ENCODE measurements at places on chromosomes 1 and 21.

DNA sequence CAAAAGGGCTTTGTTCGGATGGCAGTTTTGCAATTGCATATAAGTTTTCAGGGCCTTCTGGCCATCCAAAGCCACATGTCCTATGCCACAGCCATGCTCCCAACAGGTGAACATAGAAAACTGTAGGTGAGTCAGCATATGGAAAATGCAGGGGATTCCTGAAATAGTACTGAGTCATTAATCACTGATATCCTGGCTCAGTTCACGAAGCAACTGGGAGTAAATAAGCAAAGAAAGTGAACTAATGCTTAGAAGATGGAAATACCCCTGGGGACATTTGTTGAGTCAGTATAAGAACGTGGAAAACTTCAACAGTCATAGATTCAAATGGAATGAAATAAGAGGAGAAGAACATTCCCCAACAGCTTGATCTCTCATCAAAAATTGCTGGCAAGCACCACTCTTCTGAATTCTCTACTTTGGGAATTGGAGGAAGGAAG lies 148.9 kb upstream of the RUNX1 start:
- DNase-seq, result no peak

DNA sequence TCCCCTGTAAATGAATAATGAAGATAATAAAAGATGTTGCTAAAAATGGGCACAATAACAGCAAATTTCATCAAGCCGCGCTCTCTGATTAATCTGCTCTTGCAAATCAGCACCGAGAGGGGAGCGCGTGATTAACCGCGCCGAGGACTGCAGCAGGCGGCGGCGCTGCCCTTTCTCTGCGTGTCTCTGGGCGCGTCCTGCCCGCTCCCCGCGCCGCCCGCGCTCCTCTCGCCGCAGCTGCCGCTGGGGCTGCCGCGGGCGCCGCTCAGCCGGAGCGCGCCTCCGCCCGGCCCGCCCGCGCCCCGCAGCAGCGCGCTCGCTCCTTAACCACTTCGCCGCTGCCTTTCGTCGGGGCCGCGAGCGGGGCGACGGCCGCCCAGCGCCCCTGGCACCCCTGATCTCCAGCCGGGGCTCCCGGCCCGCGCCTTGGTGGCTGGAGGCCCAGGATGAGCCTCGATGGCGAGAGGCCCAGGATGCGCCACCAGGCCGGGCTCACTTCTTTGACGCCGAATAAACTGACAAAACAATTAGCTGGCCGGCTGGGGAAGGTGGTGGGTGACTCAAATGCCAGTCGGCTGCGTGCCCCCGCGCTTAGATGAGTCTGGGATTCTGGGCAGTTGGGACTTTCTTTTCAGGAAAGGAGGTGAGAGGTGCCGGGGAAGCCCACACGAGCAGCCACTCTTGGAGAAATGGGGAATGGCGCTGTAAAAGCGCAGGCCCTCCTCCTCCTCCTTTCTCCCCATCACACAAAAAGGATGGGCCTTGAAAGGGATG lies 221.4 kb upstream of the PKN2 start:
- no peak for DNase-seq

GRCh38 chr1:99580451-99580850 lies 65.5 kb upstream of the PALMD start:
- DNase-seq, result no peak

DNA sequence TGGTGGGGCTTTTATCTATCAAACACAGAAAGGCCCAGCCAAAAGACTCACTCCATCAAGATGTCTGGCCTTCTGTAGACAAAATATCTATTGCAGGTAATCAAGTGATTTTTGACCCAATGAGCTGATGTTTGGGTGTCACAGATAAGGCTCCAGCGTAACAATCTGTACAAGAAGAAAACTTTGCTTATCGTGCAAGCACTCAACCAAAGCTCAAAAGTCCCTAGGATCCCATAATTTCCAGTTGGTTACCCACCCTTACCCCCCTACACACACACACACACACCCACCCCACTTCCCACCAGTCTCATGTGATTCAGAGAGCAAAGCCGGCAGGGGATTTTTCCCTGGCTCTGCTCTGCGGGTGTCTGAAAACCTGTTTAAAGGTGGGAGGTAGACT lies 5.8 kb downstream of the ITPKB start:
- no peak for DNase-seq

DNA sequence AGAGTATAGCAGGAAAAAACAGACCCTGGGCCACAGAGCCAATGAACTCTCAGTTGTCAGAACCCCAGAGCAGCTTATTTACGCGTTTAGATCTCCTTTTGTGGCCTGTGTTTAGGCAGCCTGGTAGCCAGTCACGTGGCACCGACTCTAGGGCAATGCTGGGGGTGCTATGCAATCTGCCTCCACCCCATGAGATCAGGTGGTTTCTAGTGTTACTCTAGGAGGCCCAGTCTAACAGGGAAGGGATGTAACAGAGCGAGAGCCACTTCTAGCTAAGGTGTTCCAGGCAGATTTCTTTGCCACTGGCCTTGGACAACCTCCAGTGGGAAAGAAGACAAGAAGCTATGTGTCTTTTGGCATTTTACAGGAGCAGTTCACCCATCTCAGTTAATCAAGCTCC lies 12.0 kb upstream of the A3GALT2 start:
- no peak for DNase-seq

DNA sequence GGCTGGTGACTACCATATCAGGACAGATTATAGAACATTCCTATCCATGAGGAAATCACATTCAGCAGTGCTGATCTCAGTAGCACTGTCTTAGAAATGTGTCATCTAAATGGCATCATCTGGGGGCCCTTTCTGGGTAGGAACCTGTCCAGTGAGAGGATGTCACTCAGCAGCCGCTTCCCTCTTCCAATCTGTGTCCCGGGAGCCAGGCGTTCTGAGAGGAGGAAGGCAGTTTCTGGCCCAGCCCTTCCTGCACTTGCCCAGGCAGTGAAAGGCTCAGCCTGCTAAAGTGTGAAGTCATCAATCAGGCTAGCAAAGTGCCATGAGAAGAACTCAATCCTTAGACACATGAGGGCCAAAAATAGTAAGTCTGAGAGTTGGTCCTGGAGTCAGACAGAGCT lies 25.6 kb downstream of the RAB4A start:
- no peak for DNase-seq

DNA sequence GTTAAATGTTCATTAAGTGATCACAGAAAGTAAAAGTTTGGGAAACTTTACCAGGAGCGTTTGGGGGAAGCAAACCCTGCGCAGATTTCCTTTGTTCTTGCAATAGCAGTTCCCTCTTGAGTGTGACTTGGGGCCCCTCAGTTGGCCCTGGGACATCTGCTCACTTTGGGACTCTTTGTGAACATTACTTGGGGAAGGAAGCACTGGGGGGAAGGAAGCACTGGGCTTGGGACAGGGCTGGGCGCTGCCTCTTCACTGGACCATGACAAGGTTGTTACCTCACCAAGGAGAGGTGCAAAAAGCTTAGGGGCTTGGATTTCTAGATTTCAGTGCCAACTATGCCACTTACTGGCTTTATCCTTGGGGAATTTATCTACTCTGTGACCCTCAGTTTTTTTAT lies 63.5 kb downstream of the ETS2 start:
- DNase-seq, result no peak

DNA sequence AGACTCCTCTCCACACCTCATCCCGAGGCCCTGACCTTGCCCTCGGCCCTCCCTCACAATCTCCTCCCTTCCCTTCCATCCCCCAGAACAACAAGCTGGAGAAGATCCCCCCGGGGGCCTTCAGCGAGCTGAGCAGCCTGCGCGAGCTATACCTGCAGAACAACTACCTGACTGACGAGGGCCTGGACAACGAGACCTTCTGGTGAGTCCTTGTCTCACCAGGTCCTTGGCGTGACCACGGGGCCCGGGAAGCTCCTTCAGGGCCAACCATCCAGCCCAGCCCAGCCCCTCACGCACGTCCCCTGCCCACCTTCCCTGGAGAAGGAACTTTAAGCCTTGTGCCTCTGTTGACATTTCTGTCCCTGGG lies 15.6 kb downstream of the PODN start:
- DNase-seq, result no peak

- no peak for DNase-seq
These were observed 17.6 kb downstream of the RNF11 start for GRCh38 chr1:51253691-51254090.

- DNase-seq, result no peak
These were observed 12.8 kb upstream of the ECE1 start for GRCh38 chr1:21302747-21303715.

DNA sequence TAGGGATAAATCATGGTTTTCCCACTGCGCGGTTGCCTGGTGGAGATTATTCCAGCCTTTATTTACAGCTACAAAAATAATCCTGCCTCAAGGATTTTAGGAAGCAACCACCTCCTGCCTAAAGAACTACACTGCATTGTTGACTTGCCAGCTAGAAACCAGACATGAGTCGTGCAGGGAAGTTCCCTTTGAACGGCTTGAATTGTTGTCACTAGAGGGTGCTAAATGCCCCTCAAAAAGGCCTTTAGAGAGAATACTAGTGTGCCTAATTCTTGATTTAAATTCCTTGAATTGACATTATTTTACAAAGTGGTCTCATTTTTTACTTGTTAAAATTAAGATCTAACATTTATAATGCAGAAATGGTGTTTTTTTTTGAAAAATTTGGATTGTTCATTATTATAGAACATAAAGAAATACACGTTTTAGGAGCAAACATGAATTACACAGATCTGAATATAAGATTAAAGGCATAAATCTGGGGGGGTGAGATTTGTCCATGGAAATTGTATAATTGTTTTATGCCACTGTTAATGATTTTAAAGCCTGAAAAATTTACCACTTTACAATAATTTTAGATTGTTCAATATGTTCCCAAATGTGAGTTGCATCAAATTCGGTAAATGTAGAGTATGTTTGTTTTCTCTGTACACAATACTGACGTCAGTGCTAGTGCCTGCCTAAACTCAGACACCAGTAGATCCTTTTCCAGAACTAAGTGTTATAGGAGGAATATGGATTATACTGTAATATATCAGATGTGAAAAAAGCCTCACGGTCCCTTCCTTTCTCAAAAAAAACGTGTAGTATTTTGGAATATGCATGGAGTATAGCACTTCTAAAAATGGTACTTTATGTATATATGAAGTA lies 7.6 kb upstream of the ERG start:
- peak; percentile 26 for DNase-seq

GRCh38 chr1:63498106-63498505 lies 24.9 kb downstream of the ITGB3BP start:
- no peak for DNase-seq

DNA sequence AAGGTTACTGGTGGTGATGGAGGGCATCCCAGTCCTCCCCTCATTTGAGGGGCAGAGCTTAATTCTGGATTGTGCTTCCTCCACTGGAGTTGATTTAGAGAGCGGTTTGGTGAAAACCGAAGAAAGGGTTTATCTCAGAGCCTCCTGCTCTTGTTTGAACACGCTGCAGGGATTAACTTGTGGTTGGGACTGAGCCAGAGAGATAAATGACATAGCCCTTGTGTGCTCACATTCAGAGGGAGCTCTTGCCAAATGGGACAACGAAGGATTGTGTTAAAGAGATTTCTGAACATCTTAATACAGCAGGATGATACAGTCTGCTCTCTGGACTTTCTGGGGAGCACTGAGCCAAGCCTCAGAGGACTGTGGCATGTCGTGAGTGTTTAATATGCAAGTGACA lies 308.2 kb downstream of the DISC1 start:
- DNase-seq, result no peak

DNA sequence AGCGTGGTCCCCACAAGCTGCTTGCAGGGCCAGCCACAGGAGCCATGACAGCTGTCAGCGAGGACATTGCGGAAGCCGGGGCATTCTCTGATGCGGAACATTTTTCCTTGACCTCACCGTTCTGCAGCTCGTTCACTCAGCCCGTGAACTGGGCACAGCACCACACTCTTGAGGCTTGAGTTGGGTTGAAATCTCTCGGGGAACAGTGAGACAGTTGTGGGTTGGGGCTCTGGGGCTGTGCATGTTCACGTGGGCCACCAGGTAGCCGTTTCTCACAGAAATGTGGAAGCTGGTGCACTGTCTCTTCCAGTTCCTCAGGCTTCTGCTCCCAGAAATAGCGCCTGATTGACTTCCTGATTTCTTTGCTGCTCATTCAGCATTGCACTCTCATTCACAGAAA lies 69.8 kb downstream of the SPSB1 start:
- no peak for DNase-seq

DNA sequence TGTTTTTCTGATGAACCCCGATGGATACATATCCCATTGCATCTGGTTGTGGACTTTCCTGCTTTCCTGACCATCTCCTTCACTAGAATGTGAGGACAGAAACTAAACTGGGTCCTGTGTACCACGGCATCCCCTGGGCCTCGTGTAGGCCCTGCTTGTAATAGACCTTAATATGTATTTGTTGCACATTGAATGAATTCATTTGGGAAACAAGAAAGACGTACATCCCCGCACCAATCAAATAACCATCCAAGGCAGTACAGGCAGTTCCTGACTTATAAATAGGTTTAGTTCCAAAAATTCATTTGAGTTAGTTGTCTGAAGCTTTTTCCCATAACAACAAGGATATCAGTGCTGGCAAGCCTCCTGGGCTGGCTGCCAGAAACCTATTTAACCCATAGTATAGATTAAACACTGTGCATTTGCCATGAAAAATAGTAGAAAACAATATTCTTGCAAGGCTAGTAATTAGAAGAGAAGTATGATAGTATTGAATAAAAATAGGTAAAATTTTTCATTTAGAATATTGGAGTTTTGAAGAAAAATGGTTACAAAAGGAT lies 81.8 kb upstream of the CD34 start:
- DNase-seq, result no peak

DNA sequence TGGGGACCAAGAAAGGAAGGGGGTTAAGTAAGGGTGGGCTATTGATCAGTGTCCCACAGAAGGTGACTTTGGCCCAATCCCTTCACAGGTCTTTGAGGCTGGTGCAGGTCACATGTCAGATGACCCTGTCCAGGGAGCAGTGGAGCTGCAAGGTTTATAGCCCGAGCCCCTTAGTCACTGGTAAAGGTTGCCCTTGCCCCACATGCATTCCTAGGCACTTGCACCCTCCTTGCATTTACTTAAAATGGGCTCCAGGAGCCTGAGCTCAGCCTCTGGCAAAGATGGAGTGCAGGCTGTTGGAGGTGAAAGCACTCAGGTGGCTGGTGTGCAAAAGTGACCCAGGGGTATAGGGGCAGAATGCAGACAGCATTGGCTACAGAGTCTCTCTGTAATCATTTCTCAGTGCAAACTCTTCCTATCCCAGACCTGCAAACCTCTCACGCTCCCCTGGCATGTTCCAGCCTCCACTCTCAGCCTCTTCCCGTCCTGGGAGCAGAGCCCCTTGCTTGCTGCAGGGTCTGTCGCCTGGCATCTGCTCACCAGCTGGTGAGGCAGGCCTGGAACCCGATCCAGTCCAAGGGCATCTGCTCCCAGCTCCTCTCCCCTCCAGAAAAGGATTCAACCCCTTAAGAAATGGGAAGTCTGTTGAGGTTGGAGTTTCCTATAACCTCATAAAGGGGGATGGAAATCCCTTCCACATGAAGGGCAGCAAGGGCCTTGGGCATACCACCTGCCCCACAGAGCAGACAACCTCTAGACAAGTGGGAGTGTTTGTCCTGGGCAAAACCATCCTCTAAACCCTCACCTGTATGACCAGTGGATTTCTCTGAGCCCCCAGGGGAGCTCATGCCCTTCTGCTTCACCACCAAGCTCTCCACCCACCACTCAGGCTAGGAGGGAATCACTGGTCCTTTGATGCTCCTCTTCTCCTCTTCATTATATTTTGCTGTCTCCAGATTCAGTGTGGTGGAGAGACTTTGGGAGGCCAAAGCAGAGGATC lies 23.1 kb upstream of the PTPRF start:
- no peak for DNase-seq

Data from CD4-positive, alpha-beta T cell treated with Interleukin-4 for 4 hours (primary cell).